ENCODE measurements at places on chromosomes 2 and 18. TPM values are rescaled to one million over a fixed set of nuclear protein-coding genes. Genes with fewer than 3 reads are reported as not detected.

ALPG gene
- total RNA-seq = not detected

ACMSD gene
- total RNA-seq = not detected

KCNJ13 gene
- not detected for total RNA-seq

DNAJC27 gene
- 4.7 TPM for total RNA-seq

RAB31 gene
- total RNA-seq = 2.5 TPM

IL36RN gene
- total RNA-seq = not detected

DNA sequence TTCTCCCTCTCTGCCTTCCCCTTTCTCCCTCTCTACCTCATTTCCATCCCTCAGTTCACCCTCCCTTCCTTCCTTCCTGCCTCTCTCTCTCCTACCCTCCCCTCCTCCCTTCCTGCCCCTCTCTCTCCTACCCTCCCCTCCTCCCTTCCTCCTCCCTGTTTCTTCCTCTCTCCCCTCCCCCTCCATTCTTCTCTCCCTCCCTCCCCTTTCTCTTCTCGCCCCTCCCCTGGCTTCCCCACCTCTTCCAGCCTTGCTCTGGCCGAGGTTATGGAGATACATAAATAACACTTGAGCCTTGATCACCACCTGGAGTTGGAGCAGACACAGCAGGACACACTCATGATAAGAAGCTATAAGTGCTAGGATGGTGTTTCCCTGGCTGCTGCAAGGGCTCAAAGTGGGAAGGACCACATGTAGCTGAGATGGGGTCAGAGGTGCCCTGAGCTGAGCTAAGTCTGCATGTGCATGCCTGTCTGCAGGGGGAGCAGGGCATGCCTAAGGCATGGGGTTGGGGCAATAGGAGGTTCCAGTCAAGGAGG is 326.1 kb upstream of the HS6ST1 start:
- no peak for DNase-seq
- H3K36me3 ChIP-seq = no peaks in the 10 kb centered on the region
- no peak overlapping the region for H3K27ac ChIP-seq
- no peak overlapping the region for H3K4me3 ChIP-seq
- H3K4me1 ChIP-seq = no peaks in the 10 kb centered on the region
- no peaks in the 10 kb centered on the region for H3K27me3 ChIP-seq

DNA sequence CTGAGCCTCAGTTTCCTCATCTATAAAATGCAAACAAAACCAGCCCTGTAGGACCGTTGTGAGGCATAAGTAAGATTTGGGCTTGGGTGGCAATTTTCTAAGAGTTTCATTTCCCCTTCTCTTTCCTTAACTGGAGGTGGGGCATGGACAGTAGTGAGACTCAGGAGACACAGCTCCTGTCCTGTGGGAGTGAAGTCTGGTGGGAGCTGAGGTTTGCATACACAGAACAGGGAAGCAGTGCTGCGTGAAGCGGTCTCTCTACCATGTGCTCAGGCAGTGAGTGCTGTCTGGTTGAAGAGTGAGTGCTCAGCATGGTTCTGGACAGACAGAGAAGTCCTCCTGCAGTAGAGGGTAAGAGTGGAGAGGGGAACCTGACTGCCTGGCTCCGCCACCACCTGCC is 62.3 kb upstream of the MCFD2 start:
- H3K4me3 ChIP-seq = no peak overlapping the region
- no peaks in the 10 kb centered on the region for H3K36me3 ChIP-seq
- H3K27ac ChIP-seq = no peak overlapping the region
- H3K27me3 ChIP-seq = no peaks in the 10 kb centered on the region

DNA sequence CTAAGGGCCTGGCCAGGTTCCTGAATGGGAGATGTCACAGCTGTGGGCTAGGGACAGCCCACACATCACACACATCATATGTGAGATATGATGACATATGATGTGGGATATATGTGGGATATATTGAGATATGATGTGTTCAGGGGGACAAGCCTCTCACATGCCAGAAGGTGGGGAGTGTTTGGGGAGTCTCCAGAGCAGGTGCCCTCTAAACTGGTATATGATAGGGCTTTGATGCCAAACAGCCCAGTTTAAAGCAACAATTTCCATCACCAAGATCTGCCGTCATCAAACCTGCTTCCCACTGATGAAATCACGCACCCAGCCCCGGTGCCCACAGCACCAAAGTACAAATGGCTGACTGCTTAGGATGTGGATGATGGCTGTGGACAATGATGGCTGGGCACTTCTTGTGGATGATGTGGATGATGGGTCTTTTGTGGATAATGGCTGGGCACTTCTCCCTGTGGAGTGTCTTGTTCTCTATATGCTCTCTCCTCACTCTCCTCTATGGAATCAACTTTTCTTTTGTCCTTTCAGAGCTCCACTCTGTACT is 50.9 kb downstream of the FBLN7 start:
- H3K4me1 ChIP-seq = no peaks in the 10 kb centered on the region
- no peak overlapping the region for H3K4me3 ChIP-seq
- no peaks in the 10 kb centered on the region for H3K36me3 ChIP-seq
- H3K27me3 ChIP-seq = no peaks in the 10 kb centered on the region
- no peak for DNase-seq

DNA sequence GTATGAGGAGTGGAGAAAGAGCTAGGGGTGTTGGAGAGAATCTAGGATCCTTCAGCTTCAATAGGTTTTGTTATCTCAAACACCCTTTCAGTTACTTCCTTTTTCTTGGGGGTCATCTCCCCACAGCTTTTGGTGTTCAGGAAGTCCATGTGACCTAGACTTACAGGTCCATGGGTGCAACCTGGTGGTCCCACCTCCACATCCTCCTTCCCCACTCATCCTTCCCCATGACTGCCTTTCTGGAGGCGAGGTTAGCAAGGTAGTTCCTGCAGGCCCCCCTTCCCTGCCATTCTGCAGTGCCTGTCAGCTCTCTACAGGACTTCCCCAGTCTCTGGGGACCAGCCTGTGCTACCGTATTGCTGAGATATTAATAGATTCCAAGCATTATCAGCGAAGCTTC is 107.6 kb downstream of the TMEM17 start:
- H3K27ac ChIP-seq = no peak overlapping the region
- no peaks in the 10 kb centered on the region for H3K27me3 ChIP-seq
- no peak for DNase-seq
- H3K4me1 ChIP-seq = no peaks in the 10 kb centered on the region

DNA sequence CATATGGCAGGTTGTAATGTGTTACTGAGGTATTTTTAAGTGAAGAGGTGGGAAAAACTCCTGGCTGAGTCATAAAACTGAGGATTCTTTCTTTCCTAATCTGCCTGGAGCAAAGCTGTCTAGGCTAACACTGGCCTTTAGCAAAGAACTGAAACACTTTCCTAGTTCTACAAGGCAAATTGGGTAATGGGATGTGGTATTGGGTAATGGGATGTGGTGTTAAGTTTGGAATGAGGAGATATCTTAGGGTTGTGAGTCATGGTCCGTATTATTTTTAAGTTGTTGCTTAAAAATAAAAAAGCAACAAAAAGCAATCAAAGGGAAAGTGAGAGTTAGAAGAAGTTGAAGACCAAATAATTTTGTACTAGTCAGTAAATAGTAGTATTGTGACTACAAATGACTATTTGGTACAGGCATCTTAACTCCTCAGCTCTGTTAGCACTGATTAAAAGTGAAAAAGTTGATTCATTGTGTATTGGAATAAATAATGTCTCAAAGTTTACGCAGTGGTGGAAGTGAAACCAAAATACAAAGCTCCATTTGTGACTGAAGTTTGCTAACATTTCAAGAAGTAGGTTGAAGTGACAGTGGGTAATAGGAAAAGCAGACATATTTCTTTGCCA is 216.8 kb downstream of the CAMKMT start:
- no peak for DNase-seq
- H3K36me3 ChIP-seq = no peaks in the 10 kb centered on the region
- no peaks in the 10 kb centered on the region for H3K27me3 ChIP-seq
- no peaks in the 10 kb centered on the region for H3K4me1 ChIP-seq
- no peak overlapping the region for H3K27ac ChIP-seq

DNA sequence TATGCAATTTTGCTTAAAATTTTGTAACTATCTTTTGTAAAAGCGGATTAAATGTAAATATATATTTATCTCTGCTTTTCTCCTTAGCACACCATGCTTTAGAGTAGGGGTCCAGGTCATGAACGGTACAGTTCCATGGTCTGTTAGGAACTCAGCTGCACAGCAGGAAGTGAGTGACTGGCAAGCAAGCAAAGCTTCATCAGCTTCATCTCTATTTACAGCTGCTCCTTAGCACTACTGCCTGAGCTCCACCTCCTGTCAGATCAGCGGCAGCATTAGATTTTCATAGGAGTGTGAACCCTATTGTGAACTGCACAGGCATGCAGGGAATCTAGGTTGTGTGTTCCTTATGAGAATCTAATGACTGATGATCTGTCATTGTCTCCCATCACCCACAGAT is 959.0 kb upstream of the SLC39A10 start:
- H3K36me3 ChIP-seq = no peaks in the 10 kb centered on the region
- H3K27me3 ChIP-seq = no peaks in the 10 kb centered on the region
- H3K27ac ChIP-seq = no peak overlapping the region
- no peak overlapping the region for H3K4me3 ChIP-seq
- DNase-seq = no peak

GRCh38 chr2:29165362-29166241 is 50.4 kb downstream of the CLIP4 start:
- no peak overlapping the region for H3K27ac ChIP-seq
- H3K4me1 ChIP-seq = peaks cover 2% of the 10 kb centered on the region
- H3K4me3 ChIP-seq = no peak overlapping the region
- no peaks in the 10 kb centered on the region for H3K27me3 ChIP-seq
- no peaks in the 10 kb centered on the region for H3K36me3 ChIP-seq

DNA sequence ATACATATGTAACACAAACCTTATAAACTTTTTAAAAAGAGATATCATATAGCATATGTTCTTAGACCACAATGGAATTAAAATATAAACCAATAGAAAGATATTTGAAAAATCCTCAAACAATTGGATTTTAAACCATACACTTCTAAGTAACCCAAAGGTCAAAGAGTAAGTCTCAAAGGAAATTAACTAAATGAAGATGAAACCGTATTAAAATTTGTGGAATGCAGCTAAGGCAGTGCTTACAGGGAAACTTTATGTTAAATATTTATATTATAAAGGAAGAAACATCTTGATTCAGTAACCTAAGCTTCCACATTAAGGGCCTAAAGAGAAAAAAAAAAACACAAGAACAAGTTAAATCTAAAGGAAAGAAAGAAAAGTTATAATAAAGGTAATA is 966.1 kb downstream of the SLC4A3 start:
- H3K27ac ChIP-seq = no peak overlapping the region
- DNase-seq = no peak
- H3K27me3 ChIP-seq = no peaks in the 10 kb centered on the region
- H3K36me3 ChIP-seq = no peaks in the 10 kb centered on the region

DNA sequence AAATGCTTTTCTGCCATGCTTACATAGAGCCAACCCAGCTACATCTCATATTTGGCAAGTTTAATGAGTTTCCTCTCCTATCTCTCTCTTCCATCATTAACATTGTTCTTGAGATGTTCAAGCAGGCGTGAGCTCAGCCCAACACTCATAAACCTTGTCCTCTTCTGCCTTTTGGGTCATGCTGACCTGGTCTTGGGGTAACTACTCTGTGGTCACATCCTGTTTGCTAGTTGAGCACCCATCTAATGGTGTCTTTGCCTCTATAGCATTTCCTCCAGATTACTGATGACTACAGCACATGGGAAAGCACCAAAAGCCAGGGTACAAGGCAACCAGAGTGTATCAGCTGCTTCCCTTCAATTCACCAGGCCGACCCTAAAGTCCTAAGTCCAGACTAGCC is 366.9 kb upstream of the HNRNPA3 start:
- no peak overlapping the region for H3K27ac ChIP-seq
- no peak overlapping the region for H3K4me3 ChIP-seq
- H3K4me1 ChIP-seq = no peaks in the 10 kb centered on the region
- no peaks in the 10 kb centered on the region for H3K36me3 ChIP-seq
- no peaks in the 10 kb centered on the region for H3K27me3 ChIP-seq
- no peak for DNase-seq

GRCh38 chr2:229170171-229170570 is 100.9 kb downstream of the PID1 start:
- no peaks in the 10 kb centered on the region for H3K36me3 ChIP-seq
- peaks cover 6% of the 10 kb centered on the region for H3K4me1 ChIP-seq
- H3K27ac ChIP-seq = no peak overlapping the region
- no peaks in the 10 kb centered on the region for H3K27me3 ChIP-seq

- H3K36me3 ChIP-seq = no peaks in the 10 kb centered on the region
- no peak overlapping the region for H3K4me3 ChIP-seq
- H3K27me3 ChIP-seq = no peaks in the 10 kb centered on the region
- H3K4me1 ChIP-seq = no peaks in the 10 kb centered on the region
These were observed 49.2 kb downstream of the TMEM18 start for GRCh38 chr2:627926-628560.
